ENCODE measurements at places on chromosomes 11 and 22.

DNA sequence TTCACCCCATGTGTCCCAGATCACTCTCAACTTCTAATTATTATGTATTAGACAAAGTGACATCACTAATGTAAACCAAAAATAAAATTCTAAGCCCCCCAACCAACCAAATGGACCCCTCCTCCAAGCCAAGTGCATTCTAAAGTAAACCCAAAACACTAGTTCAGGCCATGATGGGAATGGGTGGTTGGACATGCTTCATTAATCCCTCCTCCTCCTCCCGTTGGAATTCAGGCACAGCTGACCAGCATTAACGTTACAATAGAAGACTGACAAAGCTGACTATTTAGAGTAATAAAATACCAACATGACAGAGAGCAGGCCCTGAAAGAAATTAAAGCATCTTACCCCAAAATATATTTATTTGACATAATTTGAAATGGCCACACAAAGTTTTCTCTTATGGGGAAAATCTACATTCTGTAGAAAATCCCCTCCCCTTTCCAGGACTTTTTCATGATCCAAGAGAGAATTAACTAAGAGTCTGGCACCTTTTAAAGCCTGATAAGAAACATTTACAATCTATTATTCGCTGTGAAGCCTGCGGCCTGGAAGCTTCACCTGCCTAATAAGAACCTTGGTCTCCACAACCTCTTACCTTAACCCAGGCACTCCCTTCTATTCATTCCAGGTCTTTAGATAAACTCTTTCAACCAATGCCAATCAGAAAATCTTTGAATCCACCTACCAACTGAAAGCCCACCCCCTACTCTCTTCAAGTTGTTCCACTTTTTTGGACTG, 948.5 kb upstream of the CCDC90B start:
- no peak for DNase-seq

GRCh38 chr22:25053153-25053805, 100.8 kb downstream of the KIAA1671 start:
- no peak for DNase-seq

GRCh38 chr11:85724748-85725465, 38.9 kb upstream of the CCDC89 start:
- no peak for DNase-seq

DNA sequence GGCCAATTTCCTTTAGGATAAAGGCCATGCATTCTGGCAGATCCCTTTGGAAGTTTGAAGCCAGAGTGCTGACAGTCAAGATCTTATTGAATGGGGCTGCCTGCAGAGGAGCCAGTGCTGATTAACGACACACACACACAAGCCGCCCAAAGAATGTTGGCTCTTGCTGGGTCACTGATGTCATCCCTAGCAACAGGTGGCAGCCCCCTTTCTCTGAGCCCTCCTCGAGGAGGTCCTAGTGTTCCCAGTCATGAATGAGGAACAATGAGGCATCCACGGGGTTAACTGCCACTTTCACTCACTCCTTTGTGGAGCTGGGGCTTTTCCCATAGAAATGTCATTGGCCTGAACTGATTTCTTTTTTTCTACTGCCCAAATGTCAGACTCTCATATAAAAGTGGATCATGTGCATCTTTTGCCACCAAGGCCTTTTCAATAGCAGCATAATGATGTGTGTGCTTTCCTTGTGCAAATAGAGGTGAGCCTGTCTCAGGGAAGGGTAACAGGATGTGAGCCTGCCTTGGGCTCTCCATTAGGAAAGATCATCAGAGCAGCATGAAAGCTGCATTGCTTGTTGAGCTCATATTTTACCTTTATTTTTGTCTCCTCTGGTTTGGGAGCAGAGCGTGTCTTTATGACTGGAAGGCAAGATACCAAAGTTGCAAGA, 301.8 kb upstream of the MTNR1B start:
- DNase-seq, result no peak

DNA sequence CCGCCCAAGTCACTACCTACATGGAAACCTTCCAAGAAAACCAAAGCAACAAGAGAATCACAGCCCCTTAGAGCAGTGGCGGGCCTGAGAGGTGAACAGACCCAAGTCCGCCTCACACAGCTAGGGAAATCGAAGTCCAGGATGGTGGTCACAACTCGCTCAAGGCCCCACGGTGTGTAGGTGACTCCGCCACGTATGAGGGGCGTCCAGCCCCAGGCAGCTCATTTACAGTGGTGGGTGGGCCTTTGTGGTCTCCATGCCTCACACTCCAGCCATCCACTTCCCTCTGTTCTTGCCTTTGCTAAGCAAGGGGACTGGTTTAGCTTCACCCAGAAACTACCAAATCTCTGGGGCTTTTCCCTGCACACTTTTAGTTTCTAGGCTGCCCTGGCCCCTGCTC, 9.7 kb upstream of the TCF20 start:
- DNase-seq, result no peak

DNA sequence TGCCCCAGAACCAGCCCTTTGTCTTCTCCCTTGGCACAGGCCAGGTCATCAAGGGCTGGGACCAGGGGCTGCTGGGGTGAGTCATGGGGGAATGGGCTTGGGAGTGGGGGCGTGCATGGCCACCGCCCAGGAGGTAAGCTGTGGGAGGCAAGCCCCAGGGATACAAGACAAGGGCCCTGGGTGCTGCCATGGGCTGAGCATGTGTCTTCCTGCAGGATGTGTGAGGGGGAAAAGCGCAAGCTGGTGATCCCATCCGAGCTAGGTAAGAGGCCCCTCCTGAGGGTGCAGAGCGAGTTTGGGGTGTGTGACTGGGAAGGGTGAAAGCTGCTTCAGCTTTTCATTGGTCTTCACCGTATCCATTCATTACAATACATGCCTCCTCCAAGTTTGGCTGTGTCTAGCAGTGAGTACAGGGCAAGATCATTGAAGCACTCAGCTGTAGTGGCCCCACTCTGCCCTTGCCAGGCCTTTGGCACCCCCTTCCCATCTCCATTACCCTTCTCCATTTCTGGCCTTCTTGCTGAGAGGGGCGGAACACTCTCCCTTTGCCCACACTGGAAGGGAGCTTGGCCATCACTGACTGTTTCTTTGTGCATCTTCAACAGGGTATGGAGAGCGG, 2.5 kb downstream of the FKBP2 start:
- DNase-seq, result no peak

DNA sequence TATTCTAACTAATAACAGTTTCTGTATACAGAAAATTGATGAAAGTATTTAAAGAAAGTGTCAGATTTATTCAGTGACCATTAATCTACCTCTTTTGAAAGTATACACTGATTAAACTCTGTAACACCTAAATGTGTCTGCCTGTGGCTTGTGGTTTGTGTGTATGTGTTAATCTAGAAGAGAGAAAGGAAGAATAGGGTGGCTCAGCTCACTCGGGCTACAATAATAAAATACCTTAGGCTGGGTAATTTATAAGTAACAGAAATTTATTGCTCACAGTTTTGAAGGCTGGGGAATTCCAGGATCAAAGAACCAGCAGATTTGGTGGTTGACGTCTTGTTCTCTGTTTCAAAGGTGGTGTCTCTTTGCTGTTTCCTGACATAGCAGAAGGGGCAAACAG, 13.6 kb upstream of the OR5AS1 start:
- no peak for DNase-seq

DNA sequence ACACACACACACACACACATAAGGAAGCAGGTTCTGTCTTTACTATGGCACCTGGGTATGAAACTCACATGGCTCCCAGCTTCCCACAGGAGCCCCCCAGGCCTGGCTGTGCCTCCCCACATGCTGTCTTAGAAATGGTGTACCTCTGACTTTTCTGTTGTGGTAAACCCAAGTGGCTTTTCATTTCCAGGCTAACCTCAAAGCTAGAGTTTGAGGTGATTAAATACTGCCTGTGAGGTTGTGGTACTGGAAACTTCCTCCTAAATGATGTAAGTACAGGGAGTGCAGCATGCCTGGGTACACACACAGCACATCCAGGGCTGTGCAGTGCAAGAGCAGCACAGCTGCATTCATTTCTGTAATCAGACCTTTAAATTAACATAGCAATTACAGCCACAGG, 34.4 kb downstream of the ME3 start:
- DNase-seq, result no peak

DNA sequence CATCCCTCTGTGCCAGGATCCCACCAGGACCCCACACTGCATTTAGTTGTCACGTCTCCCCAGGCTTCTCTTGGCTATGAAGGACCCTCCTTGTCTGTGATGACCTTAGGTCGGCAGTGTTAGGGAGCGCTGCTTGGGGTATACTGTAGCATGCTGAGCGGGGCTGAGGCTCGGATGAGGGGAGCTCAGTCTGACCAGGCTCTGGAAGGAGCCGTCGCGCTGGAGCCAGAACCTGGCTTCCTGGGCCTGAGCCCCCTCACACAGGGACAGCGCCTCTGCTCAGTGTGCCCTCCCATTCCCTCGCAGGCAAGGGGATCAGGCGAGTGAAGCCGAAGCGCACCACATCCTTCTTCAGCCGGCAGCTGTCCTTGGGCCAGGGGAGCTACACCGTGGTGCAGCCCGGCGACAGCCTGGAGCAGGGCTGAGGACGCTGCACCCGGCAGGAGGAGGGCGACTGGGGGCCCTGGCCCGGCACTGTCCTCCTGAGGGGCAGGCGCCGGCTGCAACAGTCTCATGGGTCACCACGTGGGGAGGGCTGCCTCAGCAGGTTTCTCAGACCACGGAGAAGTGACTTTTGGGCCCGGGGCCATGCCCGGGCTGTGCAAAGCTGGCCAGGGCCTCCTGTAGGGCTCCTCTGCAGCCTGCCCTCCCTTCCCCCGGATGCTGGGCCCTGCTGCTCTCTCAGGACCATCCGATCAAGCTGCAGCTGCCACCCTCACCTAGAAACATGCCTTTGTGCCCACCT, 11.5 kb upstream of the NEAT1 start:
- no peak for DNase-seq

DNA sequence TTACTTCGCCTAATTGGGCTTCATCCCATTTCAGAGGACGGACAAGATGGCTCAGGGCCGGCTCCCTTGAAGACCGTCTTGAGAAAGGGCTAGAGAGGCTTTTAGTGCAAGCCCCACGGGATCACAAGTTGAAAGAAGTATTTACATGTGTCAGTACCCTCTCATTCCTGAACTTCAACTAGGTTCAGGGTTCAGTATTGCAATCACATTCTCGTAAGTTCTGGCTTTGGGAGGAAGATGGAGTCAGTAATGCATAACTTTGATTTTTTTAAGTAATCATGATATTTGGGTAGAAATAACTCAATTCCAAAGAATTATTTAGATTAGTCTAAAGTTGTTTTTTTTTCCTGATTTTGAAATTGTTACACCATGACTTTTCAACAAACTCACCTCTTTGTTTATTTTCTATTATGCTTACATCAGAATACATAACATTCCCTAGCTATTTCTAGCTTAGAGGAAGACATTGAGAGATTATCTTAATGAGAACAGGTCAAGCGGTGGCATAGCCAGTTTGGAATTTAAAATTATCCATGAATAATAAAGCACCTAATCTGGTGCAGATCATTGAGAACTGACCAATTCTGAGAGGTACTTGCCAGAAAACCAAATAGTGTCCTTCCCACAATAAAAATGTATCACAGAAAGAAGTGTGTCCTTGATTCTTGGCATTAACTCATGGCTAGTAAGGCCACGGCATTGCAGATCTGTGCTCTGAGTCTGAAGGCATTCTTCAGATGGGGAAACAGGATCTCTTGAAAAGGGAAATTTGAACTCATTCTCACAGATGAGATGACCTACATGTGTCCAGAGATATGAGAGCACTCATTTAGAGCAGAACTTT, 92.1 kb upstream of the BLID start:
- no peak for DNase-seq

- no peak for DNase-seq
These were observed 453.4 kb downstream of the NTM start for GRCh38 chr11:131823772-131824171.

All from body of pancreas (tissue), 4 donors.